Activated CD4-positive, alpha-beta T cell treated with anti-CD3 and anti-CD28 coated beads, Interleukin-2, amount 50 U/mL, for 24 hours (primary cell): ENCODE measurements at places on chromosomes 16 and 17.

- DNase-seq, result no peak
Observed at GRCh38 chr16:62967611-62968010, 931.4 kb upstream of the CDH8 start.

DNA sequence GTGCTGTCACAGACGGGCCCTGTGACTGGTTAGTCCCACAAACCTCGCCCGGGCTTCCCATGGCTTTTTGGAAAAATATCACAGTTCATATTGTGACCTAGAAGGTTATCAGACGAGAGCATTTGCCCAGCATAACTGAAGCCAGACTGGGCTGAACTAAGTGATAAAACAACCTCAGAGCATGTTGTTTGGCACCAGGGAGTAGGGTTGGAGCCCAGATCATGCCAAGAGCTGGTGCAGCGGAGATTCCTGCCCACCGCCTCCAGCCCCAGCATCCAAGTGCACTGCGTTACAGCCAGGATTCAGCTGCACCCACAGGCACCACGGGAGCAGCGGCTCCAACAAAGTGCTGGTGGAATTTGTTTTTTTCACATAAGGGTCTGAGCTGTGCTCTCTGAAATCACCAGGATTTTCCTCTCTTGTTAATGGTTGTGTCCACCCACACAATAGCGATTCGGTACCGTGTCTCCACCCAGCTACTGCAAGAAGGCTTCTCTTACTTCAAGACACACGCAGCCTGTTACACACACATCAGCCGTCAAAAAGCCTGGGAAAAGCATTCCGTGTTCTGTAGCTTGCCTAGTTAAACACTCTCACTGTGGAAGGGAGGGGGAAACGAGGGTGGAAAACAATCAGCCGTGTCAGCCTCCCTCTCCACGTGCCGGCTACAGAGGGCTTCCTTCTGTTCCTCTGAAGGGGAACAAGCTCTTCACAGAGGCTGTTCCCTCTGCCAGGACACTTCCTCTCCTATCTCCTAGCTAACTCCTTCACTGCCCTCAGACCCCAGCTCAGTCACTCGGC lies 273.8 kb downstream of the C16orf95 start:
- no peak for DNase-seq

DNA sequence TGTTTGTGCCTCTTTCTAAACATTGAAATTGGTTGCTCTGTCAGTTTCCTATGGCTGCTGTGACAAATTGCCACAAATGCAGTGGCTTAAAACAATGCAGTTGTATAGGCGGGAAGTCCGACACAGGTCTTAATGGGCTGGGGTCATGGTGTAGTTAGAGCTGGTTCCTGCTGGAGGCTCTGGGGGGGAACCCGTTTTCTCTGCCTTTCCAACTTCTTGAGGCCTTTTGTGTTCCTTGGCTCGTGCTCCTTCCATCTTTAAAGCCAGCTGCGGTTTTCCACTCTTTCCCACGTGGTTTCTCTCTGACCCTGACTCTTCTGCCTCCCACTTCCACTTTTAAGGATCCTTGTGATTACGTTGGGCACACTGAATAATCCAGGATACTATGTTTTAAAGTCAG lies 12.5 kb downstream of the EPN2 start:
- DNase-seq, result no peak

DNA sequence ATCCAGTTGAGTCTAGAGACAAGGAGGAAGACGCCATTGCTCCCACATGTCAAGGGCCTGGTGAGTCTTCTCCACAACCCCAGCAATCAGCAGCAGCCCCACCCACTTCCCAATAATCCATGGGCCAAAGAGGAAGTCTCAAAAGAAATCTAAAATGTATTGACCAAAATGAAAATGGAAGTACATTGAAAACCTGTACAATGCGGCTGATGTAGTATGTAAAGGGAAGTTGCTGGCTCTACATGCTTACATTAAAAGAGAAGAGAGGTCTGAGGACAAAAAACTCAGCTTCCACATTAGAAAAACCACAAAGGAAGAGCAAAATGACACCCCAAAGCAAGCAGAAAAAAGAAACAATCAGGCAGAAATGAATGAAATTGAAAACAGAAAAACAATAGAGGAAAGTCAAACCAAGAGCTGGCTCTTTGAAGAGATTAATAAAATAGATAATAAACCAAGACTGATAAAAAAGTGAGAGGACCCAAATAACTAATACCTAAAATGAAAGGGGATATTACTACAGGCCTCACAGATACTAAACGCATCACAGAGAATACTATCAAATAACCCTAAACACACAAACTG lies 100.6 kb upstream of the METRNL start:
- no peak for DNase-seq

DNA sequence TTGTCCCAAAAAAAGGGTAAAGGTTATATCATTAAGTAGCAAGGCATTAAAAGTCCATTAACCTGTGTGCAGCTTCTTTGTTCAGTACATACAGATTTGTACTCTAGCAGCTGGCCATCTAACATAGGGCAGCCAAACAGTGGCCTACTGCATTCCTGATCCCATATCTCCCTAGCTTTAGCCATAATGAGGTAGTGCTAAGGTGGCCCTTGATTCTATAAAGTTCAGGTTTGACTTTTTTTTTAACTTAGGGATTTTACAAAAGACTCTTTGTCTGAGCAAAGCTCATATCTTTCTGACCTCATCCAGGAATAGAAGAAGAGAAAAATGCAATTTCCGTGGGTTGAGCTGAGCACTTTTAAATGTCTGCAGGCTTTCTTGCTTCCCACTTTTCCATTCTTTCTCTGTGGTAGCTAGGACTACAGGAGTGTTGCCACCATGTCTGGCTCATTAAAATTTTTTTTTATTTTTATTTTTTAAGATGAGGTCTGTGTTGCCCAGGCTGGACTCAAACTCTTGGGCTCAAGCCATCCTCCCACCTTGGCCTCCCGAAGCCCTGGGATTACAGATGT lies 19.5 kb upstream of the CDC6 start:
- DNase-seq, result no peak

DNA sequence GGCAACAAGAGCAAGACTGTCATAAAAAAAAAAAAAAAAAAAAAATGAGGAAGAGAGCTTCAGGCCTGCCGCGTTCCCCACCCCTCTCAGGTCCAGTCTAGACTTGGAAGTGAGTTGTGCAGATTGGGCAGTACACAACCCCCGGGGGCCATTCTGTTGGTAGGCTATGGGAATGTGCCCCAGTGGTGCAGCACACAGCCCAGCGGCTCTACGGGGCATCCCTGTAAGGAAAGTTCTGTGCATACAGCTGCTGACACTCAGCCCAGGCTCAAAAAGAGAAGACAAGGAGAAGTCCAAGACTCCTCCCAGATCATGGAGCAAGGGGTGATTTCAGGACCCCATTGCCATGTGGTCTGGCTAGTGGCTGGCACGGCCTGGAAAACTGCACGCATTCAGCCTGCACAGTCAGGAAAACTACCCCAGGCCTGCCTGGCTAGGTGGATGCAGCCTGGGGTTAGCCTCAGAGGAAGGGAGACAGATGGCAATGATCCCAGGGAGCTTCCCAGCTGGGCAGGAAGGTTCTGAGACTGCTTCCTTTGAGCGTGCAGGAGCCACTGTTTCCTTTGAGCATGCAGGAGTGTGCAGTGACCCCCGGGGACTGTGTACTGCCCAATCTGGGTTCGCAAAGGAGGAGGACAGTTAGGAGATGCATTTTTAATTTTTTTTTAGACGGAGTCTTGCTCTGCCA lies 44.8 kb downstream of the PECAM1 start:
- no peak for DNase-seq

DNA sequence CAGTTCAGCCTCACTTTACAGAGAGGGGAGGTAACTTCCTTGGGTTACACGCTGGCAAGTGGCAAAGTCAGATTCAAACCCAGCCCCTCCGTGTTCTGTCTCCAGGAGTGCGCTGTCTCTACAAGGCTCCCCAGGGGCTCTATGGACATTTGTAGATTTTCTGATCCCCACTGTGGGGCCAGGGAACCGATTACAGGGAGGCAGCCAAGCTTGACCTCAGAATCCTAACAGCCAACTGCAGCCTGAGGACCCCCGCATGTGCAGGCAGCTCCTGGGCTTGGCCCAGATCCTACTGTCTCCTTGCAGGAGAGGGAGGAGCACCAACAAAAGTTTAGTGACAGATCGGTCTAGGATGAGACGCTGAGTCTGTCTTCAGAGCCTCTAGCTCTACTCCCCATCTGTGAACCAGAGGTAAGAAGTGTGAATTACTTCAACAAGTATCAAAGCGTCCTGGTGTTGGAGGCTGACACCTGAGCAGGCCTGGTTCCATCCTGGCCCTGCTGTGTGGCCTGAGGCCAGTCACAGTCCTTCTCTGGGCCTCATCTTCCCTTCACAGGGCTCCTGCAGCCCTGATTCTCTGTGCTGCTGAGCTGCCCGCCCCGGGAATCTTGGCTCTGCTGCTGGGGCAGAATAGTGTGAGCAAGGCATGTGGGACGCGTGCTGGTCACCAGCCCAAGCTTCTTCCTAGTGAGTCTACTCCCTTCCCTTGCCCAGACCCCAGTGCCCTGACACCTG lies 9.2 kb upstream of the NATD1 start:
- no peak for DNase-seq

DNA sequence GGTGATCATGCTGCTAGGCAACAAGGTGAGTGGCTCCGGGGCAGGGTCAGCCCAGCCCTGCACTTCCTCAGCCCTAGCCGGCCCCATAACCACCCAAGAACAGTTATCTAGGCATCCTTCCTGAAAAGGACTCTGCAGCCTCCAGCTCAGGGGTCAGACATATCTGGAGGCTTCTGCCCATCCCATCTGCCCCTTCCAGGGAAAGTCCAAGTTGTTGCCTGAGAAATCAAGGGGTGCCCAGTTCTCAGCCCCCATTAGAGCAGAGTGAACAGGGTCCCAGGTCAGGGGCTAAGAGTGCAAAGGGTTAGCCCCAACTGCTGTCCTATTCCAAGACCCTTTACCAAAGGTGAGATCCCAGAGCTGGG lies 4.1 kb upstream of the NHERF1 start:
- DNase-seq, result no peak

DNA sequence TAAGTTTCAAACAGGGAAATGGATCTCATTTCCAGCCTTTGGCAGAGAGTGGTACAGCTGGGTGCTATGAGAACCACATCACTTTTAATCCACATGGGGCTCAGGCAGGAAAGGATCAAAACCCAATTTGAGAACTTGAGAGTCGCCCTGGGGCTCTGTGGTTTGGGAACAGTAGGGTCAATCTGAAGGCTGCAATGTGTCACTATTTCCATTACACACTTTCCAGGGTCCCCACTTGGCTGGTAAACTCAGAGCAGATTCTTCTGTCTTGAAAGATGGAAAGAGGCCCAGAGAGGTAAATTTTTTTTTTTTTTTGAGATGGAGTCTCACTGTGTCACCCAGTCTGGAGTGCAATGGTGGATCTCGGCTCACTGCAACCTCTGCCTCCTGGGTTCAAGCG lies 6.7 kb upstream of the HIGD1B start:
- no peak for DNase-seq

- no peak for DNase-seq
Observed at GRCh38 chr16:89020068-89020924, 43.3 kb upstream of the CBFA2T3 start.

GRCh38 chr16:56192635-56192945 lies 1.3 kb downstream of the GNAO1 start:
- DNase-seq, result no peak

DNA sequence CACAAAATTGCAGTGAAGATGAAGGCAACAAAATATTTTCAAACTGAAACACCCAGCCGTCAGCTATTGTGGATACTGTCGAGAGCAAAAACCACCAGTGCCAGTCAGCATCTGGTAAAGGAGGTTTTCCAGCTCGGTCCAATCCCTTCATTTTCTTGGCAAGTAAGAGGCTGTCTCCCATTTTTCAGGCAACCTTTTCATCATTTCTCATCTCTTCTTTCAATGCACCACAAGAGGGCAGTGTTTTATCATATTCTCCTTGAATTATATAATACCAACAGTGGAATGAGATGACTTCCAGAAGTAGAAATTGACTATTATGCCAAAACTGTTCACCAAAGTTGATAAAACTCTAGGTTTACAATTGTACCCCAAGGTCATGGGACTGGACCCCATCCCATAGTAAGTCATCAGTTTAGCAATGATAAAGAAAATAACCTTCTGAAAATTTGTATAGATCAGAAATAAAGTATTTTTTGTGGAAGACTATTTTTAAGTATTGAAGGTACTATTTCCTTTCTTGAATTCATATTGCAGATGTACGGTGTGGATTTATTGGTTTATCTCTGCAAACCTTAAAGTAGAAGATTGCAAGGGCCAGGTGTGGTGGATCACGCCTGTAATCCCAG lies 16.8 kb downstream of the NQO1 start:
- no peak for DNase-seq

DNA sequence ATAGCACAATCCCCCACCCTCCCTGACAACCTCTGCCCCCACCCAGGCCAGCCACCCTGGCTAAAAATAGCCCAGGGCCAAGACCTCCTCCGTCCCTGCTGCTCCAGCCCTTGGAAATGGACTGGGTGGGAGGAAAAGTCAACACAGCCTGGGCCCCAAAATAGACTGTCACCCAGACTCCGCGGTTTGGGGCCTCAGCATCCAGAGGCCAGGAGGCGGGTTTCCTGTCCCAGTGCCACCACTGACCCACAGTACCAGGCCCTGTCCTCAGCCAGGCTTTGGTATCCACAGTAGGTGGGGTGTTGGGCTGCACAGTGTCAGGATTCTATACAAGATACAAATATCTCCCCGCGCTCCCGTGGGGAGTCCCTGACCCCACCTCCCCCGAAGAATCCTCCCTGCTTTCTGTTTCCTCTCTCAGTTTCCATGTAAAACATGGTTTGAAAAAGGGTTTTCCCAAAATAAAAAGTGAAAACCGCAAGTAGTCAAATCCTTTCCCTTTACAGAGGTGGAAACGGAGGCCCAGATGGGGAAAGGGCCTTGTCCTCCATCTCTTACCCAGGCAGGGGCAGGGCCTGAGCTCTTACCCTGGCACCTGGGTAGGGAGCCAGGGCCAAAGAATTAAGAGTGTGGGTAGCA lies 20.1 kb downstream of the CPNE2 start:
- DNase-seq, result no peak

- DNase-seq, result no peak
Observed at GRCh38 chr17:46733837-46734475, 84.5 kb downstream of the WNT3 start.

- DNase-seq, result no peak
Observed at GRCh38 chr16:56143666-56144065, 47.6 kb upstream of the GNAO1 start.

DNA sequence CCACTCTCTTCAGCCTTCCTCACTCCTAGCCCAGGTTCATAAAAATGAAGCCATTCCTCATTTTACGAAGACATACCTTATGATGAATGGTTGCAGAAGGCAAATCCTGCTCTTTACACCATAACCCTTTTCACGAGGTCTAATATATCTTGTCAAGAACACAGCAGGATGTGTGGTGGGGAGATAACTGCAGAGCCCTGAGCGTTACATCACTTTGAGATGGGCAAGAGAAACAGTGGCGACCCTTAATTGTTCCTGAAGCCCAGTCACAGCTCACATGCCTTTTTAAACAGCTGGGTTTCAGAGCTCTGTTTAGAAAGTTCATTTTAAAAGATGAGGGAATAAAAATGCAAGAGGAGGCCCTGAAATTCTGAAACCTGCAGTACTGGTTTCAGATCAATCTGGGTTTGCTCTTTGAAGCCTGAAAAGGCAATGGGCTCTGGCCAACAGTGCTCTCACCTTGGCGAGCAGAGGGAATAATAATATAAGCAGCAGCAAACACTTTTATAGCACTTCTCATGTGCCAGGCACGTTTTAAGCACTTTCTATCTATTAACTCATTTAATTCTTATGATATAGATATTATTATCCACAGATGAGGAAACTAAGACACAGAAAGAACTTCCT lies 2.9 kb downstream of the FAM117A start:
- DNase-seq, result no peak
